Skeletal muscle cell (primary cell): ENCODE measurements at places on chromosomes 11 and 22.

GRCh38 chr11:19410032-19410431 lies 169.3 kb upstream of the E2F8 start:
- no peak for DNase-seq

DNA sequence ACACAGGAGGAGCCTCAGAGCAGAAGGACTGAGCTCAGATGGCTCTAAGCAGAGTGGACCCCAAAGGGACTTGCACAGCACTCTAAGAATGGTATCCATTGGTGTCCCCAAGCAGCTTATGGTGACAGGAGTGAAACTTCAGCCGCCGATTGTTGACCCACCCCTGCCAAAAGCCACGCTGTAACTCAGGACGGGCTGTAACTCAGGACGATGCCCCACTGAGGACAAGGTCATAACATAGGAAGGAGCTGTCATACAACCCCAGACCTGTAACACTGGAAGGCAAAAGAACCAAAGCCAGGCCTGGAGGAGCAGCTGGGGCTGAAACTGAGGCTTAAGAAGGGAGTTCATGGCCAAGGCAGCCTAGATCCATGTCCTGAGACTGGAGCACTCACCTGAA lies 14.2 kb downstream of the CD59 start:
- no peak for DNase-seq

DNA sequence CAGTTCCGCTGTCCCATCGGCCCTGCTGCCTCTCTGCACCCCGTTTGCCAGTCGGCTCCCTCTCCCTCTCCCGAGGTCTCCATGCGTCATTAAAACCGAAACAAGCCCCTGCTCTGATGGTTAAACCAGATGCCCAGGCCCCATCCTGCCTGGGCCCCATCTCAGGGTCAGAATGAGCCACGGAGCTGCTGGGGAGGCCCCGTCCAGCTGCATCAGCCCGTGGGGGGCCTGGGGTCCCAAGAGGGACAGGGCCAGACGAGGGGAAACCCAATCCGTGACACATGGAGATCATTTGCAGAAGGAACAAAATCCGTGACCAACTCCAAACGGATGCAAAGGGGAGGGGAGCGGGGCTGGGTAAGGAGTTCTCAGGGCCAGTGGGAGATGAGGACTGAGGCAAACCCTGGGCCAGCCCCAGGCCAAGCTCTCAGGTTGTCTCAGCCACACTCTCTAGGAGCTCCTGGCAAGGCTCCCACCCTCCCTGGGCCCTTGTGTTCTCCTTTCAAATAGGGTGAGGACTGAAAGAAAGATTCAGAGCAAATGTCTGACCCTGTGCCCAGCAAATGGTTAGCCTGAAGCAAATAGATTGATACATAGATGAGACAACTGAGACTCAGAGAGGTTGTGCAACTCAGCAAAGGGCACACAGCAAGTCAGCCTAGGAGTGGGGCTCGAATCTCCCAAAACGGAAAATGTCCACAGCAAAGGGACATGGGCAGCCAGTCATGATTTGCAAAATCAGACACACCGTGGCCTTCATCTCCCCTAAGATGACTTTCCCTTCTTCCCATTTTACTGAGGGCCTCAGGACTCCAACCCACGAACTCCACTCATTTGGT lies 162.1 kb downstream of the MN1 start:
- no peak for DNase-seq

GRCh38 chr11:85863855-85864254 lies 8.7 kb downstream of the CCDC83 start:
- DNase-seq: no peak
